Mucosa of descending colon (tissue), 3 donors: ENCODE measurements at places on chromosomes 6 and 20. TPM values are rescaled to one million over a fixed set of nuclear protein-coding genes. Genes with fewer than 3 reads are reported as not detected.

The OVOL2 gene
- 15.2 TPM for total RNA-seq

The SDCBP2 gene
- total RNA-seq: 447 TPM

The PHF20 gene
- total RNA-seq: 61.1 TPM

The OR2B6 gene
- not detected for total RNA-seq

The RIPPLY2 gene
- not detected for total RNA-seq
